ENCODE measurements at places on chromosomes 1 and 21.

- no peak for DNase-seq
Observed at GRCh38 chr1:159196543-159196942, 8.1 kb upstream of the ACKR1 start.

GRCh38 chr1:33005117-33005837 is 31.4 kb downstream of the AK2 start:
- DNase-seq, result no peak

DNA sequence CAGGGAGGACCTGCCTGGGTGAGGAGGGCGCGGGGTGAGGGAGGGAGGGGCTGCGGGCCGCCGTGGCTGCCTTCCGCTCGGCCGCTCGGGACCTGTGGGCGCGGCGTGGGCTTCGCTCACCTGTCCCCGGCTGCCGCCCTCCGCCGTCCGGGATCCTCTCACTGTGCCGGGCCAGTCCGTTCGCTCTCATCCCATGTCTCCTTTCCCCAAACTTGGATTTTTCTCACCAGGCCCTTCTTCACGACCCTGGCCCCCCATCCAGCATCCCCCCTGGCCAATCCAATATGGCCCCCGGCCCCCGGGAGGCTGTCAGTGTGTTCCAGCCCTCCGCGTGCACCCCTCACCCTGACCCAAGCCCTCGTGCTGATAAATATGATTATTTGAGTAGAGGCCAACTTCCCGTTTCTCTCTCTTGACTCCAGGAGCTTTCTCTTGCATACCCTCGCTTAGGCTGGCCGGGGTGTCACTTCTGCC is 362 bp downstream of the ZBTB48 start:
- DNase-seq, result no peak

DNA sequence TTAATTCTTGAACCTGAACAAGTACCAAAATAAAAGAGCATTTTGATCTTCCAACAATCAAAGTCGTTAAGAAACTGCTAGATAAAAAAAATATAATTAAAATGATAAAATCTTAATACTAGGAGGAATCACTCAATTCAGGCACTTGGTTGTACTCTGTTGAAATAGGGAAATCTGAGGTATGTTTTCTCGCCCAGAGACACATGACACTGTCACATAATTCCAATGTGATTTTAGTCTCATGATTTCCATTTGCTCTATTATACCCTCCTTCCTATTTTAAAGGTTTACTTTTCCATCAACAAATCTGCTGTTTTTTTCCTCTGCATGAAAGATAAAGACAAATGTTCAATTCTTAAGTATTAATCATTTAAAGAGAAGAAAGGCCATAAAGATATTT is 97.6 kb downstream of the ZZZ3 start:
- DNase-seq, result no peak

GRCh38 chr1:240946926-240947325 is 335.0 kb upstream of the GREM2 start:
- DNase-seq, result no peak

DNA sequence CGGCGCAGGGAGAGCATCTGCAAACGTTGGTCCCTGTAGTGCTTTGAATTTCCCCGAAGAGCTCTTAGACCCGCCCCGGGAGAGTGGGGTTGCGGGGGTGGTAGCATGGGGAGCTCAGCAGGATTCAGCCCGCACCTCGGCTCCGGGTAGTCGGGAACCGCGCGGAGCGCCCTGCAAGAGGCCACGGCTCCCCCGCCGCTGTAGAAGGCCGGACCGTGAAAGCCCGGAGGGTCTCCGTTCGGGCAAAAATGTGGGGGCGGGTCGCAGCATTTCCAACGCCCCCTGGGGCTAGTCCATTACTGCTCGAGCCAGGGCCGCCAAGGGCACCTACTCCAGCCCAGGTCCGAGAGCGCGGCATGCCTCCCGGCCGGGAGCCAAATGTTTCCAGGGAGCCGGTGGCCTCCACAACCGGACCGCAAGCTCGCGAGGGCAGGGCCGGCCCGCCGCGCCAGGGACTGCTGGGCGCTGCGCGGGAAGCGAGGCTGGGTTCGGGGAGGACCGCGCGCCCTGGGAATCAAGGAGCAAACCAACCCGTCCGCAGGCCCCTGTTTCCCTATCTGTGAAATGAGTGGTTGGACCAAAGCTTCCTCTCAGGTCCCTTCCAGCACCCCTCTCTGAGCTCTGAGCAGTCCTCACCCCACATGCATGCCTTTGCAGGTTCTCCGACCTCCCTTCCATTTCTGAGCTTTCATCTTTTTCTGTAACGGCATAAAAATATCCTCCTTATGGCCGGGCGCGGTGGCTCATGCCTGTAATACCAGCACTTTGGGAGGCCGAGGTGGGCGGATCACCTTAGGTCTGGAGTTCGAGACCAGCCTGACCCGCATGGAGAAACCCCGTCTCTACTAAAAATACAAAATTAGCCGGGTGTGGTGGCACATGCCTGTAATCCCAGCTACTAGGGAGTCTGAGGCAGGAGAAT is 775 bp upstream of the TMEM63A start:
- peak; percentile 75 for DNase-seq

DNA sequence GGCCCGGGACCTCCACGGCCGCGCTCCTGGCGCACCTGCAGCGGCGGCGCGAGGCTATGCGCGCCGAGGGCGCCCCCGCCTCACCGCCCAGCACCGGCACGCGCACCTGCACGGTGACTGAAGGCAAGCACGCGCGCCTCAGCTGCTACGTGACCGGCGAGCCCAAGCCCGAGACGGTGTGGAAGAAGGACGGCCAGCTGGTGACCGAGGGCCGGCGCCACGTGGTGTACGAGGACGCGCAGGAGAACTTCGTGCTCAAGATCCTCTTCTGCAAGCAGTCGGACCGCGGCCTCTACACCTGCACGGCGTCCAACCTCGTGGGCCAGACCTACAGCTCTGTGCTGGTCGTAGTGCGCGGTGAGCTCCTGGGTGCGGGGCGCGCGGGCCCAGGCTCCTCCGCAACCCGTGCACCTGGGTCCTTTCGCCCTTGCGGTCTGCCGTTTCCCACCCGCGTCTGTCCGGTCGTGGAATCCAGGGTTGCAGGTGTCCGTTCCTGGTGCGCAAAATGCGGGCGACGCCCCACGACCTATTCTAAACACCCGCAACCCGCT is 4.6 kb downstream of the OBSCN start:
- no peak for DNase-seq

GRCh38 chr1:154971341-154971998 is 923 bp upstream of the SHC1 start:
- DNase-seq, result no peak

DNA sequence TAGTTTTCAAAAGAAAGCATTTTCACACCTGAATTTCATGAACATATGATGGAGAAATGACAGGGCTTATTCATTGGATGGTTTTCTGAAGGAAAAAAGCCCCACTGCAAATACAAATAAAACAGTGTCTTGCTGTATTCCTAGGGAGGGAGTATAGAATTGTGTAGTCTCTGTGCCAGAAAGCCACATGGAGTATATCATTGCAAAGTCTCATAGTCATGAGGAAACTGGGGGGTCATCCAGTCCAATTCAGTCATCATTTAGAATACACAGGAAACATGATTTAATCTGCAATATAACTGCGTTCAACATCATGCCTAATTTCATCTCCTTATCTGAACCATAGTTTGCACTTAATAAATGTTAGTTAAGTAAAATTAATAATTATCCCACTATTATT is 222.3 kb downstream of the NTNG1 start:
- no peak for DNase-seq

Data from activated CD8-positive, alpha-beta memory T cell treated with anti-CD3 and anti-CD28 coated beads for 24 hours (primary cell).